SJSA1 (cell line): ENCODE measurements at places on chromosomes 12 and 14. TPM values are rescaled to one million over a fixed set of nuclear protein-coding genes. Genes with fewer than 3 reads are reported as not detected.

DNA sequence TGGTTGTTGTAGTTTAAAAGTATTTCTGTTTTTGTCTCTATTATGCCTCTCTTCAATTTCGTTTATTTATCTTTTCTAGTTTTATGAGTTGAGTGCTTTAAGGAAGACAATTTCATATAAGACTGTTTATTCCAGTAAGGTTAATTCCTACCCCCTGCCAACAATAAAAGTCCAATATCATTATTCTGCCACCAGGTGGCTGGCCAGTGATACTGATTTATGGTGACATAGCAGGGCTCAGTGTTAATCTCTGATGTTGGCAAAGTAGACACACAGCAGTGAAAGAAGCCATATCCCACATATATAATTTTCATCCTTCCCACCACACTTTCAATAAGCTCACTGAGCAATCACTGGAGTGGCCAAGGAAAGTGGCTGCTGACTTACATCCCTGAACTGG is 69.0 kb upstream of the BMP4 start:
- no peak overlapping the region for H3K27ac ChIP-seq
- H3K27me3 ChIP-seq: no peaks in the 10 kb centered on the region
- H3K4me1 ChIP-seq: no peaks in the 10 kb centered on the region
- H3K36me3 ChIP-seq: no peaks in the 10 kb centered on the region
- DNase-seq: no peak

Gene PLEKHD1
- 0.03 TPM in 1 of 2 replicates, not detected in the other for total RNA-seq

GRCh38 chr12:23945249-23945648 is 4.2 kb downstream of the SOX5 start:
- H3K36me3 ChIP-seq: no peaks in the 10 kb centered on the region
- no peak for DNase-seq
- H3K4me1 ChIP-seq: peaks cover 3% of the 10 kb centered on the region
- H3K27ac ChIP-seq: no peak overlapping the region

Gene RFLNA
- not detected in 2 replicates for total RNA-seq

DNA sequence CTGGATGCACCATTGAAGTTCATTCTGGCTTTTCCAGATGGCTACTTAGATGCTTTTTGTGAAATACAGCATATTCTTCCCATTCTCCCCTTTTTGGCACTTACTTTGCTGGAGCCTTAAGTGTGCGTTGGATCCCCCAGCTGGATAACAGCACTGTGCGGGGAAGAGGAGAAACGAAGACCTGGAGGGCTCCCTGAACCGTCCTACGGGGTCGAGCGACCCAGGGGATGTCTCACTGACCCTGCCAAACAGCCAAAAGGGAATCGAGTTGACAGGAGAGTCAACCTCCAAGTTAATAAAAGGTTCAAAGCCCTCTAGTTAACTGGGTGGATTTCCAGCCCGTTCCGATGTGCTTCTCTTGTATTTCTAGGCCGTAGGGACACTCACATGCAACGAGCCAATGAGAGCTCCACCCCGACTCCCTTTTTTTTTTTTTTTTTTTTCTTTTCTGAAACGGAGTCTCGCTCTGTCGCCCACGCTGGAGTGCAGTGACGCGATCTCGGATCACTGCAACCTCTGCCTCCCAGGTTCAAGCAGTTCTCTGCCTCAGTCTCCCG is 1.0 kb upstream of the CAMKK2 start:
- peak; percentile 5 for DNase-seq
- H3K4me3 ChIP-seq: peak overlapping the region; percentile 98
- H3K27me3 ChIP-seq: no peaks in the 10 kb centered on the region
- H3K4me1 ChIP-seq: peaks cover 11% of the 10 kb centered on the region

Gene ADAM21
- 0.26 TPM in 1 of 2 replicates, not detected in the other for total RNA-seq
